ENCODE measurements at places on chromosomes 13 and 19. TPM values are rescaled to one million over a fixed set of nuclear protein-coding genes. Genes with fewer than 3 reads are reported as not detected.

The ZNF175 gene
- total RNA-seq = 9.5 TPM

The LYPD5 gene
- 0.16 TPM for total RNA-seq

The LILRA5 gene
- 0.28 TPM for total RNA-seq

The CD33 gene
- 0.09 TPM for total RNA-seq

The LGALS7 gene
- 0.73 TPM for total RNA-seq

GRCh38 chr13:85797311-85797710 is 1.9 kb downstream of the SLITRK6 start:
- no peak for ATAC-seq

DNA sequence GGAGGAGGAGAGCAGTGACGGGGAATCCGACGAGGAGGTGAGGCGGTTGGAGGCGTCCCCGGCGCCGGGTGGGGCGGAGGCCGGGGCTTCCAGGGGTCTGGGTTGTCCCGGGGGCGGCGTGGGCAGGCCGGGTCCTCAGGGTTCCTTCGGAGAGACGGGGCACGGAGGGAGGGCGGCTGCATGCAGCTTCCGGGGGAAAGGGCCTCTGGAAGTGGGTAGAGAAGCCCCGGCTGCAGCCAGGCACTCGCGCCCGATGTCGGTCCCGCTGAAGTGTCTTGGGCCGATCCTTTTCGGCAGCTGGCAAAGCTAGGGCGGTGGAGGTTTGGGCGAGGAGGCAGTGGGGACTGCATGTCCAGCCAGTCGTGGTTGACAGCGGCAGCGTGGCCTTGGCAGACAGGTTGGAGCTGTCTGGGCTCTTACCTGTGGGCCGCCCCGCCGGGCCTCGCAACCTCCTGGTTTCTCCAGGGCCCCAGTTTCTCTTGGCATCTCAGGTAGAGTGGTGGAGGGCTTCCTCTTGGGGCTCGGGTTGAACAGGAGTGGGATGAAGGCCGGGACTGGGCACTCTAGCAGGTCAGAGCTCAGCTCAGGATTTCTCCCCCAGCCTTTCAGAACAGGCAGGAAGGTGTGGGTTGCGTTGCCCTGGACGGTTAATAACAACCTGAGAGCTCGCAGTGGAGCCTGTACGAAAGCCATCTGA is 690 bp downstream of the KMT2B start:
- ATAC-seq = no peak

DNA sequence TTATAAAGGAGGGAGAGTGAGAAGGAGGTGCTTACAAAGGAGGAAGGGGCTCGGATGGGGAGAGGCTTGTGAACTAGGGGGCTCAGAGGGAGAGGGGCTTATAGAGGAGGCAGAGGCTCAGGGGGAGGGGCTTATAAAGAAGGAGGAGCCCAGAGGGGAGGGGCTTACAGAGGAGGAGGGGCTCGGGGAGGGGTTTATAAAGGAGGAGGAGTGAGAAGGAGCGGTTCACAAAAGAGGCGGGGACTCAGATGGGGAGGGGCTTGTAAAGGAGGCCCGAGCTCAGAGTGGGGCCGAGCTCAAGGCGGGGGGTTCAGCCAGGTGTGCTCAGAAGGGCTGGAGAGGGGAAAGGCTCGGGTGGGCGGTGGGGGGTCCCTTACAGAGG is 500 bp downstream of the SMIM24 start:
- ATAC-seq = peak; percentile 47

- ATAC-seq = no peak
Measured at GRCh38 chr13:38538422-38538821, 148.5 kb upstream of the FREM2 start.

GRCh38 chr13:26785838-26786630 is 25.4 kb upstream of the GPR12 start:
- peak; percentile 65 for ATAC-seq

DNA sequence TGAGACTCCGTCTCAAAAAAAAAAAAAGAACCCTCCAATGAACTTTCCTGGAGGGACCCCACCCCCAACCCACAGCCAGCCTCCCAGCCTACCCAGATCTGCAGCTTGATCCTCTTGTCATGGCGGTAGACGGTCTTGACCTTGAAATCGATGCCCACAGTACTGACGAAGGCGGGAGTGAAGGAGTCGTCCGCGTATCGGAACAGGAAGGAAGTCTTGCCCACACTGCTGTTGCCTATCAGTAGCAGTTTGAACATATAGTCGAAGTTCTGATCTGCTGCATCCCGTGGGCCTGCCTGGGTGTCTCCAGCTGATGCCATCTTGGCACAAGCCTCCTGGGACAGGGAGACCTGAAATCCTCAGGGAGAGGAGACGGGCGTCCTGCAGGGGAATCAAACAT is 2.4 kb downstream of the RAB3D start:
- no peak for ATAC-seq

- ATAC-seq = no peak
Measured at GRCh38 chr13:90365130-90365529, 982.4 kb upstream of the MIR17HG start.

GRCh38 chr13:30466841-30467252 is 1.1 kb upstream of the HMGB1 start:
- no peak for ATAC-seq

DNA sequence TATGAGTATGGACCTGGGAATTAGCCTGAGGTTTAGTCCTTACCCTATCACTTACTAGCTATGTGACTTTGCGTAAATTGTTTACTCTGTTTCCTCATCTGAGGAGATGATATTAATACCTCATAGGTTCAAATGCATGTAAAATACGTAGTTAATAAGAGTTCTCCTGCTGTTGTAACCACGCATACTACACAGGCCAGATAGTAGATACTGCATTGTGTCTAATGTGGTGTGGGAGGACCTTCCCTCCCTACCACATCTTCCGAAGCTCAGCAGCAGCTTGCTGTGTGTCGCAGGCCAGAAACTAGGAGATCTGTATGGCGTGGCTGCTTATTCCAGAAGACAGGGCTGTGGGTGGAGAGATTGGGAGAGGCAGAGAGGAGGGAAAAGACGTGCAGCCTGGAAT is 23.0 kb downstream of the GTF2F2 start:
- no peak for ATAC-seq

DNA sequence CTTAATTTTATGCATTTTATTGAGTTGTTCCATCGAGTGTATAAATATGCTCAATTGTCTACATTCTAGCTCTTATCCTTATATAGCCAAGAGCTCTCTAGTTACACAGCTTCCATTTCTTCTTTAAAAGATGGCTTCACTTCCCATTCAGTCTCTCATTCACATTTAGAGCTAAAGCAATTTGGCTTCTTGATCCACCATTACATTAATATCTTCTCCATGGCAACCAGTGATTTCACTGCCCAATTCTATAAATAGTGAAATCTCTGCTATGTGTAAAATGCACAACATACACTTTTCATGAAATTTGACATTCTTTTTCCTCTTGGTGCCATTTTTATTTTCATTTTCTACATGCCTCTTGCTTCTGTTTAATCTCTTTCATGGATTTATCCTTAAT is 696.9 kb upstream of the ATXN8OS start:
- no peak for ATAC-seq

GRCh38 chr13:37179645-37180044 is 74.2 kb upstream of the CSNK1A1L start:
- ATAC-seq = no peak

DNA sequence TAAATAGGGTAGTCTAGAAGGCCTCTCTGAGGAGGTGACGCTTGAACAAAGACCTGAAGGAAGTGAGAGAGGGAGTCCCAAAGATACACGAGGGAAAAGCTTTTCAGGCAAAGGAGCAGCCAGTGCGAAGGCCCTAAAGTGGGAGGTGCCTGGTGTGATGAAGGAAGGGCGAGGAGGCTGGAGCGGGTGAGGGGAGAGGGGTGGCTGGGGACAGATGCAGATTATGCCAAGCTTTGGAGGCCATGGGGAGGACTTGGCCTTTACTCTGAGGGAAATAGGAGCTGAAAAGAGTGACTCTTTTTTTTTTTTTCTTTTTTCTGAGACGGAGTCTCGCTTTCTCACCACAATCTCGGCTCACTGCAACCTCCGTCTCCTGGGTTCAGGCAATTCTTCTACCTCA is 2.9 kb downstream of the CLPTM1 start:
- ATAC-seq = no peak

GRCh38 chr13:48637601-48638000 is 16.1 kb upstream of the CYSLTR2 start:
- no peak for ATAC-seq

DNA sequence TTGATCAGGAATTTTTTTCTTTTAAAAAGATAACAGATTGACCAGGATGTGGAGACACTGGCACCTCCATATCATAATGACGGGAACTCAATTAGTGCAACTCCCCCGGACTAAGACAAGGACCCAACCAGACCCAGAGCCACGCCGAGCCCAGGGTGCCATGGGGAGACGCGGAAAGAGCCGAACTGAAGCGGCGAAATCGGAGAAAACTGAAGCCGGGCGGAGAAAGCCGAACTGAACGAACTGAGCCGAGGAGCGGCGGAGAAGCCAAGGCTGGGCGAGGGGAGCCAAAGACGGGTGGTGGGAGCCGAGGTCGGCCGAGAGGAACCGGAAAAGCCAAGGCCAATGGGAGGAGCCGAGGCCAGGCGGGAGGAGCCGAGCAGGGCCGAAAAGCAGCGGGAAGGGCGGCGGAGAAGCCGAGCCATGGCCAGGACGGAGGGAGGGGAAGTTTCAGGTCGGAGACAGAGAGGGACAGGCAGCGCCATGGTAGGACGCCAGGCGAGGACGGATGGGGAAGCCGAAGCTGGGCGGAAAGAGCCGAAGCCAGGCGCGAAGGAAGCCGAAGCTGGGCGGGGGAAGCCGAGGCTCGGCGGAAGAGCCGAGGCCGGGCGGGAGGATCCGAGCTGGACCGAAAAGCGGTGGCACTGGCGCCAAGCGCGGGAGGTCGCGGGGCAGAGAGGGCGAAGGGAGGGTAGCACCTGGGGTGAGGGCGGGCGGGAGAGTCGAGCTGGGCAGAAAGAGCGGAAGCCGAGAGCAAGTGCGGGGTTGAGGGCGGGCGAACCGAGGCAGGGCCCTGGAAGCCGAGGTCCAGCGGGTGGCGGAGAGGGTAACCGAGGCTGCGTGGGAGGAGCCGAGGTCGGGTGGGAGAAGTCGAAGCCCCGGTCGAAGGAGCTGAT is 29.4 kb downstream of the ZNF557 start:
- peak; percentile 92 for ATAC-seq

DNA sequence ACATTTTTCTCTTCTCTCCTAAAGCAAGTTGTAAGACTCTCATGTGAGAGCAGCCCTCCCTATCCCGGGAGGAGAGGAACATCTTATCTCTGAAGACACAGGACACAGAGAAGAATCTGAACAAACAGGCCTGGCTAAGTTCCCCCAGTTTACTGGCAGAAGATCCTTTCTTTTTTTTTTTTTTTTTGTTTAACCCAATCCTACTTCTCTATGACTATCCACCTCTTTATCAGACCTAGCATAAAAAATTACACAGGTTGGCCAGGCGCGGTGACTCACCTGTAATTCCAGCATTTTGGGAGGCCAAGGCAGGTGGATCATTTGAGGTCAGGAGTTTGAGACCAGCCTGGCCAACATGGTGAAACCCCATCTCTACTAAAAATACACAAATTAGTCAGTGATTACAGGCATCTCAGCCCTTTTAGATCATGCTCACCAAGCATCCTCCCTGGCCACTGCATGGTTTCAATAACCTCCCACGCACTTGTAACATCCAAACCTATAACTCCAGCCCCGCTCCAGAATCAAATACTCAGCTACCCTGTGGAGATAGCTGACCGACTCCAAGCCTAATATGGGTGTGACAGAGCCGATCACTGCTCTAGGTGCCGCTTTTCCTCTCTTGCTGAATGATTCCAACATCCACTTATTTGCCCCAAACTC is 27.3 kb upstream of the MUC16 start:
- no peak for ATAC-seq

DNA sequence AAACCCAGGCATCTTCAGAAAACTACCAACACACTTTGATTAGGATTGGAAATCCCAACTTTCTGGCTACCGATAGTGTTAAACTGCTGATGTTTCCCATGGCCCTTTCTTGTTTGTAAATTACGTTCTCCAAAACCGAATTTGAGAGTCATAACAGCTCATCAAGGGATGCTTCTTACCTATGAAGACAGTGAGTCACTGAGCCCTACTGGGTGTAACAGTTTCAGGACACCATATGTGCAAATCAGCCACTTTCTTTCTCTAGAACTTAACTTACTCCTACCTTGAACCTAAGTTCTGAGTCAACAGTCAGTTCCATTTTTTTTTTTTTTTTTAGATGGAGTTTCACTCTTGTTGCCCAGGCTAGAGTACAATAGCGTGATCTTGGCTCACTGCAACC is 410.1 kb upstream of the TSHZ3 start:
- ATAC-seq = no peak

DNA sequence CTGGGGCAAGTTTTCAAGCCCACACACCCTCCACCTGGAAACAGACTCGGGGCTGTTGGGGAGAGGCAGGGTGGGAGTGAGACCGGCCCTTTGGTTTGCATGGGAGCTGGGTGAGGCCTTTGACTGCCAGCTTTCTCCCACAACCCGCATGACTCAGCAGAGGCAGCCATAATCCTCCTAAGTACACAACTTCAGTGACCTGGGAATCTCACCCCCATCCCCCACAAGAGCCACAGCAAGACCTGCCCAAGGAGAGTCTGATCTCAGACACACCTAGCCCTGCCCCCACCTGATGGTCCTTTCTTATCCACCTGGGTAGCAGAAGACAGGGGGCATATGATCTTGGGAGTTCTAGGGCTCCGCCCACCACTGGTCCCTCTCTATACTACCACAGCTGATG is 1615.4 kb downstream of the EFNB2 start:
- ATAC-seq = no peak

DNA sequence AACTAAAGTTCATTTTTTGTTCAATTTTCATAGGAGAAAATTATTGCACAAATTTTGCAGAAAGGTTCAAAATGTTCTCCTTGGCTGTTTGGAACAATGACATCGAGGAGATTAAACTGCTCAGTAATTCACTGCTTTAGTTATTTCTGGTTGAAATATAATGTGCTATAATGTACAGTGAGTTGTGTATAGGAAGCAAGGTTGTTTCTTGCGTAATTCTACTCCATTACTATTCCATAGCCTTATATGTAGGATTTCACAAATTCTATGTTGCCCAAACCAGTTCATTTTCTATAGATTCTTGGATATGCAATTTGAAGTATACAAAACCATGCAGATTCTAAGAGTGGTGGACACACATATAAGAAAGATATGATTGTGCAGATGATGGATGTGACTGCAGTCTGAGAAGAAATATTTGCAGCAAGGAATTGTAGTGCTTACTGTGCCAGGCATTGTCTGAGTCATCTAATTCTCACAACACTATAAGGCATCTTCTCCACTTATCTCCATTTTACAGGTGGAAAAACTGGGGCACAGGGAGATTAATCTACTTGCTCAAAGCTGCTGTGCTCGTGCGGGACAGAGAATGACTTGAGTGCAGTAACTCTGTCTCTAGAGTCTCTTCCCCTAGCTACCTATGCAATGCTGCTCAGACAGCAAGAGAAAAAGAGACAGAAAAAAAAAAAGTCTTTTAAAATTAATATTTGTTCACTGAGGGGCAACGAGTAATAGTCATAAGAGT is 515.5 kb downstream of the MYO16 start:
- no peak for ATAC-seq
